ENCODE measurements at places on chromosomes 2 and 18.

GRCh38 chr2:152544638-152545037 is 172.6 kb downstream of the PRPF40A start:
- DNase-seq = no peak

DNA sequence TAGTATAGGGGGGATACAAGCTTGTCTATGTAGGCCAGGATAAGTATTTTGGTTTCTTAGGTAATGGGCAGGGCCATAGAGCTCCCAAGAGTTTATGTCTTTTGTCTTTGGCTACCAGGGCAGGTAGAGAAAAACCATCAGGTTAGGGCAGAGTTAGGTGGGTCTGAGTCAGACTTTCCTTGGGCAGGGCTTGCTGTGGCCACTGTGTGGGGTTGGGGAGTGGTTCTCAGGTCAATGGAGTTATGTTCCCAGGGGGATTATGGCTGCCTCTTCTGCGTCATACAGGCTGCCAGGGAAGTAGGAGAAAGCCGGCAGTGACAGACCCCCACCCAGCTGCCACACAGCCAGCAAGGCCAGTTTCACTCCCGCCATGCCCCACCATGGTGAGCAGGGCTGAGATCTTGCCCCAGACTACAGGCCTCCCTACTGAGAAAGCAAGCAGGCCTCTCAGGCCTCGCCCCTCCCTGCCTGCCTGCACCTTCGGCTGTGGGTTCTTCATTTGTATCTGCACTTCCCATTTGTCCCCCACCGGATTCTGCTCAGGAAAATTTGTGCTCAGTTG is 55.5 kb downstream of the RPIA start:
- DNase-seq = no peak

DNA sequence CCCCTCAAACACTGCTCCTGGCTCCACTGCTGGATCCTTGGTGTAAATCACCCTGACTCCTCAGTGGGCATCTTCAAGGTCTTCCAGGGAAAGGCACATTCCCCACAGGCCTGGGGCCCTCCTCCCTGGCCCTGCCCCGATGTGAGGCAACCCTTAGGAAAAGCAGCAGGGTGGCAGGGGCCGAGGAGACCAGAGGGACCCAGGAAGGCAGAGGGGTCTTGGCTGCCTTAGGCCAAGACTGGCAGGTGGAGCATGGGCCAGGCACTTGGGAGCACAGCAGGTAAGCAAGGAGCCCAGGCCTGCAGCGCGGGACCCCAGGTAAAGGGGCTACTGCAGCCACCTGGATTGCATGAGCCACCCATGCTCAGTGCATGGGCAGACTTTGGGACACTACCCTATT is 96.9 kb downstream of the GYPC start:
- DNase-seq = no peak

DNA sequence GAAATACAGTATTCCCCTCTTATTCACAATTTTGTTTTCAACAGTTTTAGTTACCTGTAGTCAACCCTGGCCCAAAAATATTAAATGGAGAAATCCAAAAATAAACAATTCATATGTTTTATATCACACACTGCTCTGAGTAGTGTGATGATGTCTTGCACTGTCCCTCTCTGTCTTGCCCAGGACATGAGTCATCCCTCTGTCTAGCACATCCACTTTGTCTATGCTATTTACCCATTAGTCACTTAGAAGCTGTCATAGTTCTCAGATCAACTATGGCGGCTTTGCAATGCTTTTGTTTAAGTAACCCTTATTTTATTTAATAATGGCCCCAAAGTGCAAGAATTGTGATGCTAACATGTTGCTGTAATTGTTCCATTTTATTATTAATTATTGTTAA is 380.6 kb upstream of the REG3G start:
- no peak for DNase-seq

DNA sequence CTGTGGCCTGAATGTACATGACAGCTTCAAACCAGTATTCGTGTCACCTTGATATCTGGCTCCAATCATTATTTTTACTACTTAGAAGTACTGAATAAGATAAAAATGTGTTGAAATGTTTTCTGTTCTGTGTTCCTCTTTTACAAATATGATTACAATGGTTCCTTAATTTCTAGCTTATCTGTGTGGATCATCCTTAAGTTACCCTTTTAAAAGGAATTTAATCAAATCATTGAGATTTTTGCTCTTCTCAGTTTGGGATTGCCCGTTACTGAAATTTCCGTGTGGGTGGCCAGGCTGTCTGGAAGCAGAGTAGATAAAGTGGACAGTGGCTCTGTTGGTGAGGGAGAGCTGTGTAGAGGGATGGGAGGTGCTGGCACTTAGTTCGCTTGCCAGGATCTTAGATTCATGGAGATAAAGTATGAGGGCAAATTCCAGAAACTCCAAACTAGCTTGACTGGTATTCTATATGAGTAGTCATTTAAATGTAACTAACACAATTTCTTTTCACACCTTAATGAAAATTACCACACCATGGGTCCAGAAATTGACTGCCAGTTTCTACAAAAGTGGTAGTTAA is 27.4 kb upstream of the SAG start:
- no peak for DNase-seq

- no peak for DNase-seq
Observed at GRCh38 chr2:68766376-68766845, 31.8 kb downstream of the ARHGAP25 start.

GRCh38 chr2:190553254-190553653 is 18.7 kb upstream of the NEMP2 start:
- no peak for DNase-seq

DNA sequence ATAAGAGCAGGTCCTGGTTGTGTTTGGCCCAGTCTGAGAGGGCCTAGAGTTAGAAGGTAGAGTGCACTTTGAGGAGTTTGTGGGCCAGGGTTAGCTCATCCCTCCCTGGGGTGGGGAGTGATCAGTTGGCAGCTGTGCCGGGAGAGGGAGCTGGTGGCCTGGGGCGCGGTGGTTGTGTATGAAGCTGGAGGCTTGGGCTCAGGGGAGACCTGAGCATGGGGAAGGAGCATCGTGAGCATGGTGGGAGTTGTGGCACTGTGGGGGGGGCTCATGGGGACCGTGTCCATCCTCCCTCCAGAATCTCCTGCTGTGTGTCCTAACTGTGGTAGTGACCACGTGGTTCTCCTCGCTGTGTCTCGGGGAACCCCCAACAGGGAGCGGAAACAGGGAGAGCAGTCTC is 13.6 kb downstream of the STK11IP start:
- DNase-seq = no peak

DNA sequence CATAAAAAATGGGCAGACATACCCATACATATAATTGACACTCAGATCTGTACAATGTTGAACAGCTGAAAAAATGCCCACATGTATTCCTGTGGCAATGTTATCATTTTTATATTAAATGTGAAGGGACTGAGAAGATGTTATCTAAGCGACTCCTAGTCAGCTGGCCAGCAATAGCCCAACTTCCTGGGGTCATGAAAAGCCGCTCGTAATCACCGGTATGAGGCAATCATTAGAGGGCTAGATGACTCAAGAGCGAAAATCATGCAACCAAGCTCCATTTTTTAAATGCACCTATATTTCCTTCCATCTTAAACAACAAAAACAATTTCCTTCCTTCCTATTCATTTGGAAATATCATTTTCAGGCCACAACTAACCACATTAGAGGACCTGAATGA is 274.6 kb upstream of the CCDC68 start:
- DNase-seq = no peak

GRCh38 chr18:48952287-48953103 is 1.7 kb upstream of the SMAD7 start:
- peak; percentile 86 for DNase-seq

GRCh38 chr2:176637486-176638166 is 368.4 kb downstream of the MTX2 start:
- no peak for DNase-seq

DNA sequence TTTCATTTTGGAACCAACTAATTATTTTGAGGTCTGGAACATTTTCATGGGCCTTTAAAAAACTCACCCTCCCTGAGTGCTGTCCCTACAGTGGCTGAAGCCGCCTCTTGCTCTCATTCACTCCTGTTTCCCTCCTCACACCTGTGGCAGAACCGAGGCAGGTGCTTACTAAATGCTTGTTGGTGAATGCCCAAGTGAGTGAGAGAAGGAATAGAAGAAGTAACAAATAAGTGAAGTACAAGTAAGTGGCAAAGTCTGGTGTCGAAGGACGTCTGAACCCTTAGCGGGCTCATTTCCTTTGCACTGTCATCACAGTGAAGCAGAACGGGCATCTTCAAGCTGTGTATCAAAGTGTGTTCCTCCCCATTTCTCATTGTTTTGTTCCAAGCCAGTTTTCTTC is 135.2 kb downstream of the RHBDD1 start:
- no peak for DNase-seq

DNA sequence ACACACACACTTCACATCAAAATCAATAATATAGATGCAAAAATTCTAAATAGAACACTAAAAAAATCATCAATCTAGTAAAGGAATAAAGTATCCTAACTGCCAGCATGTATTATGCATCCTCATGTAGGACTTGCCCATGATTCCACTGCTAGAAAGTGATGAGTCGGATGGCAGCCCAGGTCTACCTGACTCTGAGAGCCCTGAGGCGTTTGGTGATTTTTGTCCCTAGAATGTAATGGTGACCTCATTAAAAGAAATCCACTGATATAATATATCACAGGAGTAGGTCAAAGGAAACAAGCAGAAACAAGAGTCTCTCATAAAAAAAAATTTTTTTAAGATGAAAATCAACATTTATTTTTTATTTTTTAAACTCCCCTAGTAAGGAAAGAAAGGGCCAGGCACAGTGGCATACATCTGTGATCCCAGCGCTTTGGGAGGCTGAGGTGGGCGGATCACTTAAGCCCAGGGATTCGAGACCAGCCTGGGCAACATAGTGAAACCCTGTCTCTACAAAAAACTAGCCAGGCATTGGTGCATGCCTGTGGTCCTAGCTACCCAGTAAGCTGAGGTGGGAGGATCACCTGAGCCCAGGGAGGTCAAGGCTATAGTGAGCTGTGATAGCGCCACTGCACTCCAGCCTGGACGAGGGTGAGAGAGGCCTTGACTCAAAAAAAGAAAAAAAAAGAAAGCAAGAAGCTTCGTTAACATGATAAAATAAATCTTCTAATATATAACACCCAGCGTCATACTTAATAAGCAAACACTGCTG is 24.4 kb upstream of the ACTG2 start:
- no peak for DNase-seq

DNA sequence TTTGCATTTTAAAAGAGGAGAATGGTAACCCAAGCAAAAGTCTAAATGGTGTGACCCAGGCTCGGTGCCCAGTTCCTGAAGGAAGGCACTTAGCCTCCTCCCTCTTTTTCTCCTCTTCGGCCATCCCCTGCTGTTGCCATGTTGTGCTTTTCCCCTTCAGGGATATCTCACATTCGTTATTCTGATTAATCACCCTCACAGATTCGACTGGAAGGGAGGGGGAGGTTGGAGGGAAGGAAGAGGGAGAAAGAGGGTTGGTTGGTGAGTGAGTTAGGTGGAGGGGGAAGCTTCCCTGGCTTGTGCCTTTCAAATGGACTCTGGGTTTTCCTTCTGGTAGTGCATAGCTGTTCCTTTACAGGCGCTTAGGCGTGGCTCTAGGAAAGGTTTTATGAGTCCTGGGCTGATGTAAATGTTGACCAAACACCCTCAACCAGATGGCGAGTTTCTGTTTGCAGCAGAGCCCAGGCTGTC is 39.0 kb upstream of the LYPD6B start:
- no peak for DNase-seq

DNA sequence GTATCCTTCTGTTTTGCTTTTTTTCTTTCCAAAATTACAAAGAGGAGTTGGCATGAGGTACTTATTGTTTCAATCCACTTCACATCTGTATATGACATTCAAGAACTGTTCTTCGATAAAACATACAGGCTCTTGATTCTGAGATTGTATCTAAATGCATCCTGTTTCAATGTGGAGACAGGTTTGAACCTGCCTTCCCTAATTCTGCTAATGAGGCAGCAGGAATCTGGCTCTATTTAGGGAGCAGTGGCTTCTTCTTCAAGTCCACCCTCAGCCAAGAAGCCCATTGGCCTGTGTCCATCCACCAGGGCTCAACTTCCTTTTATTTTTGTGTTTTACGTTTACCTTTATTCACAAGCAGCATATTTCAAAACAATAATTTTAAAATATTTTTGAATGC is 84.8 kb upstream of the PIK3C3 start:
- no peak for DNase-seq

GRCh38 chr18:79465392-79465991 is 69.8 kb downstream of the NFATC1 start:
- peak; percentile 2 for DNase-seq

GRCh38 chr18:13543811-13544732 is 182.3 kb downstream of the FAM210A start:
- no peak for DNase-seq

- DNase-seq = no peak
Observed at GRCh38 chr2:24241528-24241927, 66.7 kb downstream of the FAM228A start.

DNA sequence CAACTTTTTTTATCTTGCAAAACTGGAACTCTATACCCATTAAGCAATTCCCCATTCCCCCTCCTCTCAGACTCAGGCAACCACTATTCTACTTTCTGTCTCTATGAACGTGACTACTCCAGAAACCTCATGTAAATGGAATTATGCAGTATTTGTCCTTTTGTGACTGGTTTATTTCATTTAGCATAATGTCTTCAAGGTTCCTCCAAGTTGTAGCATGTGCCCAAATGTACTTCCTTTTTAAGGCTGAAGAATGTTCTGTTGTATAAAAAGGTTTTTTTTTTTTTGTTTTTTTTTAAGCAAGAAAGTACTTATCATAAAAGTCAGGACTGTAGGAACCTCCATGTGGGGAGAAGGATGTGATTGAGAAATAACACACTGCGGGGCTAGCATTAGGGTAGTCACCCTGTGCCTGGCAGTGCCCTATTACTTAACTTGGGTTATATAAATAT is 262.9 kb upstream of the FBXO11 start:
- no peak for DNase-seq

DNA sequence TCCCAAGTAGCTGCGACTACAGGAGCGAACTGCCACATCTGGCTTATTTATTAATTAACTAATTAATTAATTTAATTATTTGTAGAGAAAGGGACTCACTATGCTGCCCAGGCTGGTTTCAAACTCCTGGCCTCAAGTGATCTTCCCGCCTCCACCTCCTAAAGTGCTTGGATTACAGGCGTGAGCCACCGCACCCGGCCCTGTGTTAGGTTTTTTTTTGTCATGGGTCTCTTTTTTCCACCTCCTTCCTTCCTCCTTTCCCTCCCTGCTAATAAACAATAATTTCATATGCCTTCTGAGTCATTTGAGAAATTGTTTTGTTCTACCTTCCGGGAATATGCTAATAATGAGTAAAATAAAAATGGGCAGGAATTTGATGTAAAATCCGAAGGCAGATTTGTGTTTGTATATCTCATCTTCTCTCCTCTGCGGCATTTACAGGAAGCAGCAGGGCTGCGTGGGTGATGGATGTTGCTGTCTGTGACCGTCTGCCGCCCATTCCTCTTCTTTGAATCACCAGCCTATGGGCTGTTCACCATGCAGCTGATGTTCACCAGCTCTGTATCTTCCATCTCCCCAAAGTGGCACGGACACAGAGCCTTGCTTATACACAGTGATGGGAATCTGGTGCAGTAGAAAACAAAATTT is 89.9 kb downstream of the ACSL3 start:
- peak; percentile 81 for DNase-seq

DNA sequence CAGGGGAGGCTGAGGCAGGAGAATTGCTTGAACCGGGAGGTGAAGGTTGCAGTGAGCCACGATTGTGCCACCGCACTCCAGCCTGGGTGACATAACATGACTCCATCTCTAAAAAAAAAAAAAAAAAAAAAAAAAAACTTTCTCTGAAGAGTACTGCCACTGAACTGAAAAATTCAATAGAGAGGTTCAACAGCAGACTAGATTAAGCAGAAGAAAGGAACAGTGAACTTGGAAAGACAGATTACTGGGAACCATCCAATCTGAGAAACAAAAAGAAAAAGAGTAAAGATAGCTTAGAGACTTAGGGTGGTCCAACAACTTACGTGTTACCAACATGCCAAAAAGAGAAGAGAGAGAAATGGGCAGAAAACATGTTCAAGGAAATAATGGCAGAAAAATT is 138.8 kb downstream of the EML6 start:
- no peak for DNase-seq
